ENCODE measurements at places on chromosomes 2 and 18.

DNA sequence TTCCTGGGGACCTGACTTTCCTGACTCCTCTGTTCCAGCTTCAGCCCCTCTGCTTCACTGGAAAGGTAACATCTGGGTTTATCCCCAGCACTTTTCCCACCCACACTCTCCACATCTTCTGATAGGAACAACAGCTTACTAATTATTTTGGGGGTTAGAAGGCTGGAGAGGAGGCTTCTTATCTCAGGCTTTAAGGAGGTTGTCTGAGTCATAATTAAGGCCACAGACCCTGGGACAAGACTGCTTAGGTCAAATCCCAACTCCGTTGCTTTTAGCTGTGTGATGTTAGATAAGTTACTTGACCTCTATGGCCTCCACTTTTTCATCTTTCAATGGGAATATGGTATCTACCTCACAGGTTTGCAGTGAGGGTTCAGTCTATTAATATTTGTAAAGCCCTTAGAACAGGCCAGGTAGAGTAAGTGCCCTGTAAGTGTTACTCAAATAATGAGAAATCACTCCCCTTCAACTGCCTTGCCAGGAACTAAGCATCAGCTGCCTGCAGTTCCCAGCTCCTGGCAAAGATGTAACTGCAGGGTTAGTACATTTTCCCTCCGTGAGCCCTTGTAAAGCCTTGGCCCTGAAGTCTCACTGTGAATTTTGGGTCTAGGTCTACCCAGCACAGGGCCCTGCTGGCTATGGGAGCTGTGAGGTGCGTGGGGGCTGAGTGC, 123.6 kb downstream of the MTX2 start:
- DNase-seq, result no peak

DNA sequence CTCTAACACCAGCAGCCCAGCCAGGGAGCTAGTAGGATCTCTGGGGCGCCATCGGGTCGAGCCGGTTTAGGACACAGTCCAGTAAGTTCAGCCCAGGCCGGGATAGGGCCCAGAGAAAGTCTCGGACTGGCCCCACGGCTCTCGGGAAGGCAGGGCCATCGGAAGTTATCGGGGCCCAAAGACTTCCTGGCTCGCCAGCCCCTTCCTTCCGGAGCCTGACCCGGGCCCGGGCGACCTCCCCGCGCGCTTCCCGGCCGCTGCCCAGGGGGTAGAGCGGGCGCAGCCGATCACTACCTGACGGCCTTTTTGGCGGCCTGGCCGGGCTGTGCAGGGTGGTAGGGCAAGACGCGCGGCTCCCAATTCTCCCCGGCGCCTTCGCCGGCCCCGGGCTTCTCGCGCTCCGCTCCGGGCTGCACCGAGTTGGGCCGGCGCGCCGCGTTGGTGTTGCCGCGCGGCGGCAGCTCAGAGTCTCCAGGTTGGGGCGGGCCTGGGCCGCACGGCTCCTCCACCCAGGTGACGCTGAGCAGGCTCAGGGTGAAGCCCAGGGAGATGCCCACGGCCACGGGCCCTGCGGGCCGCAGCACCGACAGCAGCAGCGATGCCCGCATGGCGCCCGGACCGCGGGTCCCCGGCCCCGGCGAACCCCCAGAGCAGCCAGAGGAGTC, 546 bp downstream of the CHPF start:
- no peak for DNase-seq

- DNase-seq, result no peak
Measured at GRCh38 chr2:188297978-188298377, 6.3 kb downstream of the GULP1 start.

- no peak for DNase-seq
Measured at GRCh38 chr2:212595036-212595654, 56.5 kb upstream of the ERBB4 start.
